Activated T-helper 1 cell treated with Interleukin-2 at 50 U/mL for 16 hours (primary cell): ENCODE measurements at places on chromosomes 13 and 19.

DNA sequence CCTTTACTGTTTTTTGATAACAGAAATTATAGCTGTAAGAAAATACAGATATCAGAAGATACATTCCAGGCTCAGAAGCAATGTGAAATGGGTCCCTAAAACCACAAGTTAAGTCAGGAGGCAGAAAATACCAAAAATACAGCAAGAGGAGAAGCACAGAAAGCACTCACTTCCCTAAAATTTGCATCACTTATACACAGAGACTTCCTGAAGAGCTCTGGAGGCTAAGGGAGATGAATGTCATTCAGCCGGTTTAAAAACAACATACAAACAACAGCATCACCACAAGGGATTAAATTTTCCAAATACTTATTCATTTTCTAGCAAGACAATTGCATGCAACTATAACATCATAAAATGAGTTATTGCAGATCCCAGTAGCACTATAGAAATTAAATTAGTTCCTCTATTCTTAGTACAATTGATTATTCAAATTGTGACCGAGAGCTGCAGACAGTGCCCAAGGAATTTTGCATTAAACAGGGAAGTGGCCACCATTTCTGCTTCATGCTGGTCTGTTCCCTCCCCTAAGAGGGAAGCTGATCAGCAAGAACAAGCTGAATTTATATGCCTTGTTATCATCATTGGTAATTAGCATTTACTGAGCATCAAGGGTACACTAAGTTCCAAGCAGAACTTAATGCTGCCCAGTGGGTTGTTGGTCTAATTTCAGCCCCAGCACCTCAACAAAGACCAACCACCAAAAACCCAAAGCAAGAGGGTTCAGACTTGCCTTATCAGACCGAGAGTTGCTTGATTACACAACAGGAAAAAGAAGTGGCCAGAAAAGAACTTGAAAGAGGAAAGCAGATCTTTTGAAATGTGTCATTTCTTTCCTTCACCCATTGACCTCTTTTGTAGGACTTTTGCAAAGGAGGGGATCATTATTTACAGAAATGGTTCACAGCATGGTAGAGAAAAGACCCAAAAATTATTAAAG lies 140.7 kb downstream of the KCTD12 start:
- DNase-seq: no peak

DNA sequence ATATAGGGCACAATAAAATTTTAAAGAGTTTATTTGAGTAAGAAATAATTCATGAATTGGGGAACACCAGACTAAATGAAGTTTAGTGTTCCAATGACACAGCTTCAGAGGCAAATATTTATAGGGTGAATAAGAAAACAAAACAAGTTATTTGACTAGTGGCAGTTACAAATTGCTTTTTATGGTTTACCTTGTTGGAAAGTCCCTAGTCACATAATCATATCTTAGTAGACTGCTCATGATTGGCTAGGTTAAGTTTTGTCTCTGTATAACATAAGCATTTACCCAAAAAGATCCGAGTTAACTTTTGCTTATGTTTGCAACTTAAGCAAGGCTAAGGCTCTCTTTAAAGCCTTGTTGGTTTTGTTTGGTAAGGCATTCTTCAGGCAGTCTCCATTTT lies 224.7 kb upstream of the MIR17HG start:
- DNase-seq: no peak

- DNase-seq: no peak
Observed at GRCh38 chr13:49802426-49802825, 9.9 kb upstream of the KPNA3 start.

- DNase-seq: no peak
Observed at GRCh38 chr19:17304386-17305215, 1.1 kb upstream of the MRPL34 start.

GRCh38 chr13:98843482-98843877 lies 91.0 kb upstream of the SLC15A1 start:
- no peak for DNase-seq

GRCh38 chr13:59476366-59476765 lies 687.4 kb downstream of the DIAPH3 start:
- no peak for DNase-seq

- DNase-seq: no peak
Observed at GRCh38 chr13:29878101-29878500, 27.7 kb upstream of the UBL3 start.

- DNase-seq: peak; percentile 0
Observed at GRCh38 chr19:12331211-12331941, 2.1 kb downstream of the ZNF563 start.

GRCh38 chr19:6464070-6464873 lies at the start of gene CRB3:
Gene CRB3 (plus strand): TSS chr19:6464271. CDS start chr19:6464702, 431 bp downstream.
- peak; percentile 27 for DNase-seq

- no peak for DNase-seq
Observed at GRCh38 chr19:1038978-1039645, 795 bp upstream of the ABCA7 start.

- DNase-seq: no peak
Observed at GRCh38 chr19:17751912-17752273, 616 bp downstream of the FCHO1 start.
